Fibroblast of skin of scalp (primary cell): ENCODE measurements at places on chromosomes 12 and 14.

DNA sequence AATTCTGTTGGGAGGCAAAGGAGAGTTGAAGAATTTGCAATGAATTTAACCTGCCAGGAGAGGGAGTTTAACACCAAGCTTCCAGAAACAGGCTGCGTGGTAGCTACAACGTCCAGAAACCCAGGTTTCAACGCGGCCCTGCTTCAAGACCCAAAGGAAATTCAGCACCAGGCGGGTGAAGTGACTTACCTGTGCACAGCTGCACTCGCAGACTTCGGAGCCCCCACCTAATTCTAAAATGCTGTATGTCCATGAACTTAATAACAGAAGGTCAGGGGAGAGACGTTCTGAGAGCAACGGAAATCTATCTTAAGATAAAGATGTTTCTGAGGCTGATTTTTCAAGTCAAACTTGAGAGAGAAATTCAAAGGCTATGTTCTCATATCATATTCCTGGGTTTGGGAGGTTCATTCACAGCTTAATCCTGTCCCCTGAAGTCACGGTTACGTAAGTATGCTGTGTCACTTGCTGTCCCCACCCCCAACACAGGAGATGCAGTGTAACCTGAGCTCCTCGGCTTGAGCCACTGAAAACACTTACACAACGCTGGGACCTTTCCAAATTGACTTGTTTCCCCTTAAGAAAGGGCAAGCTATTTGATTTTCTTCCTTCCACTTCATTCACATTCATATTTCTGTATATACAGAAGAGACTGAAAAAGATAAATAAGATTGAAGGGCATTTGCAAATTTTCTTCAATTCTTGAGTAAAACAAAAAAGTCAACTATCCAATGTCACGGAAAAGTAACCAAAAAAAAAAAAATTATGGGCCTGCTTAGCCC lies 22.7 kb downstream of the CLIP1 start:
- DNase-seq, result peak; percentile 85

- DNase-seq, result no peak
Observed at GRCh38 chr12:25051656-25052195, 102.8 kb upstream of the BCAT1 start.

DNA sequence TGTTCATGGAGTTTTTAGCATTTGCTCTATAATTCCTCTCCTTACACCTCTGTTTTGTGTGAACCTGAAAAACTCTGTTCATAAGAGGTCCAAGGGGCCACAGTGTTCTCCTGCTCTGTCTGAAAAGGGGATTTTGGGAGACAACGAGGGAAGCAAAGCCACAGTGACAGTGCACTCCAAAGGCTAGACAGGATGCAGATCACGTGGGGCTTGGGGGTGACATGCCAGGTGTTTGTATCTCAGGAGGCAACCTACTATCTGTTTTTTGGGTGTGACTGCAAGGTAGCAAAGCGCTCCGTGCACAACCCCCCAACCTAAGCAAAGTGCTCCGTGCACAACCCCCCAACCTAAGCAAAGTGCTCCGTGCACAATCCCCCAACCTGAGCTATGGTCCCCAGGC lies 5.1 kb upstream of the CHD4 start:
- DNase-seq, result no peak

DNA sequence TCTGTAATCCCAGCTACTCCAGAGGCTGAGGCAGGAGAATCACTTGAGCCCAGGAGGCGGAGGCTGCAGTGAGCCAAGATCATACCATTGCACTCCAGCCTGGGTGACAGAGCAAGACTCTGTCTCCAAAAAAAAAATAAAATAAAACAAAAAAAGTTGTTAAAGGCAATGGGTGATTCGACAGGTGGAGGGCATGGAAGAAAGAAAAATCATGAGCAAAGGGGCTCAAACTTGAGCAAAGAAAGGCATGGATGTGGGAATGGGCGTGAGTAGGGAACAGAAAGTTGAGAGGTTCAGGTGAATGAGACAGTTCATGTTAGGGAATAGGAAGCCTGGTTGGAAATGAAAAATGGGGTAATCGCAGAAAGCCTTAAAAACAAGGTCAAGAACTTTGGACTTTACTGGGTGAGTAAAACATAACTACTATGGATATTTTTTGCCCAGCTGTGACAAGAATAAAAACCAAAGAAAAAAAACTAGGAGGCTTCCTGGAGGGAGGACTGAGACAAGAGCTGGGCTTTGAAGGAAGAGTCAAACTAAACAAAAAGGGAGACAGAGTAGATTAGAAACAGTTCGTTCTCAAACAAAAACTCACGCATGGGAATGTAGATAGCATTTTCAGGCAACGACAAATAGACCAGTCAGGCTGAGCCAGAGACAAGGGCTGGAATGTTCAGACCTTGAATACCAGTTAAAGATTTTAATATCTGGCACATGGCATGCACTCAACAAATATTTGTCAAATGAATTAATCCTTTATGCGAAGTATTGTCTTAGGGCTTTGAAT lies 18.8 kb downstream of the PYM1 start:
- peak; percentile 48 for DNase-seq

- no peak for DNase-seq
Observed at GRCh38 chr12:42958291-42958674, 368.7 kb upstream of the PRICKLE1 start.

DNA sequence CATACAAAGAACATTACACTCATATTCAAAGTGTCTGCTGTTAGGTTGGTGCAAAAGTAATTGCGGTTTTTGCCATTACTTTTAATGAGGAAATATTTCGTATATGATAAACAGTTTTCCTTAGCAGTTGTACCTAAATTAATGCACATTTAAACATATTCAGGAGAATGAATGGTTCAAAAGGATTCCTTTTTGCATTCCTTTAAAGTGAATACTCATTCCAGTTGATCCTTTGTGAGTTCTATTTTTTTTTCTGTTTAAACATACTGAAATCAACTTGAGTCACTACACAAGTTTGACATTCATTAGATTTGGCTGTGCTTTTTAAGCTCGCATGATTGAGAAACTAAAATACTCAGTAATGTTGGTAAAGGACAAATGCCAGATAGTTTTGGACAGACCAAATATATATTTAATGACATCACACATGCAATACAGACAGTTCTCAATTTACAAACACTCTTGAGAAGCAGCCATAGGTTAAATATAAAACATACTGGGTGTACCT lies 13.8 kb upstream of the SLC38A2 start:
- peak; percentile 99 for DNase-seq

GRCh38 chr12:71576496-71576895 lies 87.2 kb downstream of the ZFC3H1 start:
- DNase-seq, result peak; percentile 21

GRCh38 chr12:94532490-94533422 lies 73.1 kb upstream of the CEP83 start:
- peak; percentile 60 for DNase-seq

DNA sequence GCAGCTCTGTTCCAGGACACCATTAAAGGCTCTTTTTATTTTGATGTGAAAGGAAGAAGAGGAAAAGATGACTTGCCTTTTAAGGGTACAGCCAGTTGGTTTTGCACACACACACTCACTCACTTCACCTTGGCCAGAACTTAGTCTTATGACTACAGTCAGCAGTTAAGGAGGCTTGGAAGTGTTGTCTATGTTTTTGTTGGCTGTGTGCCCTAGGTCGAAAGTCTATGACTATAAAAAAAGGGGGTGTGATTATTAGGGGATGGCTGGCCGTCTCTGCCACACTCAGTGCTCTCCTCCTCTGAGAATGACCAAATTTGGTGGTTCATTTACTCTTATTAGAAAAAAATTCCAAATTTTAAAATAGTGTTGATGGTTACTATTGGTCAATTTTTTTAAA lies 139.5 kb upstream of the OTX2 start:
- no peak for DNase-seq

- no peak for DNase-seq
Observed at GRCh38 chr14:98293576-98293975, 978.4 kb downstream of the BCL11B start.

- DNase-seq, result no peak
Observed at GRCh38 chr14:55451398-55451797, 11.0 kb upstream of the TBPL2 start.

DNA sequence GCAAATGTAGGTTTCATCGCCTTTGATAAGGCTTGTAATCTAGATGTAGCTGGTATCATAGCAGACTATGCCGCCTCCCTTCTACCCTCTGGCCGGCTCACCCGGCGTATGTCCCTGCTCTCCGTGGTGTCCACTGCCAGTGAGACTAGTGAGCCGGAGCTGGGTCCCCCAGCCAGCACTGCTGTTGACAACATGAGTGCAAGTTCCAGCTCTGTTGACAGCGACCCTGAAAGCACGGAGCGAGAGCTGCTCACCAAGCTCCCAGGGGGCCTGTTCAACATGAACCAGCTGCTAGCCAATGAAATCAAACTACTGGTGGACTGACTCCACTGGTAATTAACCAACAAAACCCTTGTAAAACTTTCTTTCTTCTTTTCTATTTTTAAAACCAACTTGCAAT lies 49.0 kb upstream of the A2ML1 start:
- DNase-seq, result no peak

- DNase-seq, result no peak
Observed at GRCh38 chr12:19298836-19299605, 140.3 kb upstream of the AEBP2 start.

- peak; percentile 92 for DNase-seq
Observed at GRCh38 chr12:14952299-14952921, 9.0 kb downstream of the ARHGDIB start.

DNA sequence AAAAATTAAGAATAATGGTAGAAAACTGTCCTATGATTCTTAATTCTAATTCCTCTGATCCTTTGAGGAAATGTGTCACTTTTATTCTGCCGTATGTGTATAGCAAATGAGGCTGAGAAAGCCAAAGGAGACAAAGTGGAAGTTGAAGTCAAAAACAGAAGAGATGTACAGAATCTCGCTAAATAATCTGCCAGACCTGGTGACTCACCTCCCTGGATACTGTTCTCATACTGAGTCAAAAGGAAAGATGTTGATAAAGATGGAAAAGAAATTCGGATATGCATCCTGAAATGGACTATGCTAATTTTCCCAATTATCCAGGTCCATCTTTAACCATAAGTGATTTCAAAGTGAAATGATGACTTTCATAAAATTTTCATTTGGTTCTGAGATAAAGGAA lies 92.5 kb downstream of the DUSP6 start:
- DNase-seq, result no peak

GRCh38 chr12:12564911-12565310 lies 2.2 kb upstream of the DUSP16 start:
- no peak for DNase-seq

DNA sequence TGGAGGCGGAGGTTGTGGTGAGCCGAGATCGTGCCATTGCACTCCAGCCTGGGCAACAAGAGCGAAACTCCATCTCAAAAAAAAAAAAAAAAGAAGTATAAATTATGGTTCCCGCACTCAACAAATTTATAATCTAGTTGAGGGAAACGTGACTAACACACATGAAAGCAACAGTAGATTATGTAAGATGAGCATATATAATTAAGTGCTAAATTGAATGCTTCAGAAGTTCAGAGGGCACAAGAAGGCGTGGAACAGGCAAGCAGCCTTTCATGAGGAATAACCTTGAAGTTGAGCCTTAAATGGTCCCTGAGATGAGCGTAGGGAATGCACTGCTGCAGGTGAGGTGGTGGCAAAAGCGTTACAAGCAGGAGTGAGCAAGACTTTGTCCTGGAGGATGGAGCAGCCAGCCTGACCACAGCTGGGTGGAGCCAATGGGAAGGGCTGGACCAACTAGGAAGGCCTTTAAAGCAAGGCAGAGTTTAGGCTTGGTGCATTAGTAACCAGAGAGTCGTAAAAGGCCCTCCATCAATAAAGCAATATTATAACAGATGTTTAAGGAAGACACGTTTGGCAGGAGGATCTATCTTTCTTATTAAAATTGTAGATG lies 30.6 kb upstream of the TUBA1A start:
- no peak for DNase-seq

DNA sequence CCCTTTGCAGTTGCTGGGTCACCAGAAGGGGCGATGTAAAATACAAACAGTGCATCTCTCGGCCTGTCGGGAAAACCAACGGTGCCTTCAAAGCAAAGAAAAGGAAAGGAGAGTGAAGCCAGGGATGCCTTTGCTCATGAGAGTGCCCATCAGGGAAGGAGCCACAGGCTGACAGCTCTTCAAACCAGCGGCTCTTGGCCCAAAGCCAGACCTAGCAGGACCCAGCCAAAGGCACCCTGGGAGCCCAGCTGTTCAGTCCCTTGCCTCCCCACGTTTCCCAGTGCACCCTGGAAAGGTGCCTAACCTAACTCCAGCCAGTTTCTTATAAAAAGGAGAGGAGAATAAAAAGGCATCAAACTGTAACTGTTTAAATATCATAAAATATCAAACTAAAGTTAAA lies 29.2 kb downstream of the PRMT8 start:
- peak; percentile 2 for DNase-seq

- peak; percentile 35 for DNase-seq
Observed at GRCh38 chr14:89640141-89640540, 223.1 kb upstream of the FOXN3 start.

DNA sequence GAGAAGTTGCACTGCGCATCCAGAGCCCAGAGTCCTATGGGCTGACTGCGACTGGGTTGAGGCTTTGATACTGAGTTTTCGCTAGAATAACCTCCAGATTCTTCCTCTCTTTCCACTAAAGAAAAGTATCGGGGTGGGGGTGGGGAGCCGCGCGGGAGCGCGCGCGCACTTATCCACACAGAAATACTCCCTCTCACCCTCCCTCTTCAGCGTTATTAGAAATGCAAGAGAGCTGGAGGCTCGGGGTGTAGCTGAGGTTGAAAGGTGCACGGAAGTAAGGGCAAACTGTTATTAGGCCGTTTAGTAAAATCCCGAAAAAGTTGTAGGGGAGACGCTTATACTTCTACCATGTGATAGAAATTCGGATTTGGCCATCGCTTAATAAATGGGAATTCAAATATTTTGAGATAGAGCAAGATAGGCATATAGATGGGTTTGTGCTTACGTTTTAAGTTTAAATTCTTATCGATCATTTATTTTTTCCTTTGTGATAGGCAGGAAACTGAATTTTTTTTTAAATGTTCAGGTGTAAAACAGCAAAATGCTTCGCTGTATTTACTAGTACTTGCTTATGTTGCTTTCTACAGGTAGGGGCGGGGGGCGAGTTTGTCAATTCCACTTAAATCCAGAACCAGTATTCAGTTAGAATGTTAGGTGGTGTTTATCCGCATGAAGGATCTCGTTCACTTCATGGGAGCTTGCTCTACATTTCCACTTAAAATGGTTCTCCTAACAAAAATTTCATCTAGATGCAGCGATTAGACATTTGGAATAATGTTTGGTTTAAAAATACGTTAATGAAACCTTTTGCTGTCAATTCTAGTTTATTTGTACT lies 1.1 kb downstream of the ARHGAP5 start:
- DNase-seq, result peak; percentile 35

DNA sequence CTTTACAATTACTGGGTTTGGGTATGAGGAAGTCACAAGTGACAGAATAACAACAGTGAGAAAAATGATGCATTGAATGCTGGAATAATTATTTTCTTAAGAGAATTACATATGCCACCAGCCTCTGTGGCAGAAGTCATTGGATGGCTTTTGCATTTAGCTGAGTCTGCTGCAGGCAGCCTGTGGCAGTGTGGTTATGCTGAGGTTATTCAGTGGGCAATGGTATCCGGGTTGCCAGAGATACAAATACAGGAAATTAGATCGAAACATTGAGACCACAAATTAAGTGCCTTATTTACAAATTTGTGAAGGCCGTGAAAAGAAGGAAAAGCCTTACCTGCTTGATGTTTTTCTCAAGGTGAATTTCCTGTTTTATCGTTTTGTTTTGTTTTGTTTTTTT lies 1050.0 kb downstream of the GALC start:
- DNase-seq, result no peak
